Sigmoid colon (tissue), 7 donors: ENCODE measurements at places on chromosomes 6 and 20. TPM values are rescaled to one million over a fixed set of nuclear protein-coding genes. Genes with fewer than 3 reads are reported as not detected.

Gene WFDC12
- polyA plus RNA-seq, result 1.2 TPM

Gene ANGPT4
- polyA plus RNA-seq, result not detected

Gene SYCP2
- polyA plus RNA-seq, result 1.6 TPM

Gene RAMACL
- polyA plus RNA-seq, result not detected

Gene WASF1
- polyA plus RNA-seq, result 0.92 TPM

Gene ABHD16B
- not detected for polyA plus RNA-seq

Gene RRBP1
- 31.4 TPM for polyA plus RNA-seq

Gene SLC13A3
- polyA plus RNA-seq, result 0.48 TPM

Gene SYCP2L
- not detected for polyA plus RNA-seq

Gene TFAP2C
- polyA plus RNA-seq, result not detected

Gene MATN4
- 0.17 TPM for polyA plus RNA-seq

Gene SMLR1
- polyA plus RNA-seq, result not detected

Gene CAGE1
- 0.04 TPM for polyA plus RNA-seq

Gene PRL
- 0.04 TPM for polyA plus RNA-seq

Gene PFDN6
- 144 TPM for polyA plus RNA-seq

Gene DEFB128
- not detected for polyA plus RNA-seq

Gene OTOR
- polyA plus RNA-seq, result not detected

Gene BTN1A1
- polyA plus RNA-seq, result 0.20 TPM

Gene HLA-F
- 504 TPM for polyA plus RNA-seq

Gene ARFRP1
- polyA plus RNA-seq, result 45.6 TPM

Gene CST4
- not detected for polyA plus RNA-seq

Gene SUMO4
- polyA plus RNA-seq, result not detected

Gene ATXN1
- polyA plus RNA-seq, result 7.2 TPM

Gene KAT14
- 9.1 TPM for polyA plus RNA-seq

Gene GCNT2
- 5.3 TPM for polyA plus RNA-seq

Gene TGIF2
- polyA plus RNA-seq, result 2.4 TPM

Gene BPIFA1
- polyA plus RNA-seq, result not detected
